Fibroblast of the aortic adventitia (primary cell): ENCODE measurements at places on chromosomes 1 and 21.

DNA sequence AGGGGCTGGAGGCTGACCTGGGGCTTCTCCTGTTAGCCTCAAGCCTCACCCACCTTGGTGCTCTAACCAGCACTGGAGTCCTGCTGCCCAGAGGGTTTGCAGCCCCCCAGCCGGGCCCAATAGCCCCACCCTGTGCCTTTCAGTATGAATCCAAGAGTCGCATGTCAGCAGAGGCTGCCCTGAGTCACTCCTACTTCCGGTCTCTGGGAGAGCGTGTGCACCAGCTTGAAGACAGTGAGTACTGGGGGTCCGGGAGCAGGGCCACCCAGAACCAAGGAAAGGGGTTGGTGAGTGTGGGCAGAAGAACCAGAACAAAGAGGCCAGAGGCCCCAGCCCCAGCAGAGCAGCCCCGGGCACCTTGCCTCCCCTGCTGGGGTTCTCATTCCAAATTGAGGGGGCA, 25.6 kb downstream of the CDK18 start:
- DNase-seq = no peak

DNA sequence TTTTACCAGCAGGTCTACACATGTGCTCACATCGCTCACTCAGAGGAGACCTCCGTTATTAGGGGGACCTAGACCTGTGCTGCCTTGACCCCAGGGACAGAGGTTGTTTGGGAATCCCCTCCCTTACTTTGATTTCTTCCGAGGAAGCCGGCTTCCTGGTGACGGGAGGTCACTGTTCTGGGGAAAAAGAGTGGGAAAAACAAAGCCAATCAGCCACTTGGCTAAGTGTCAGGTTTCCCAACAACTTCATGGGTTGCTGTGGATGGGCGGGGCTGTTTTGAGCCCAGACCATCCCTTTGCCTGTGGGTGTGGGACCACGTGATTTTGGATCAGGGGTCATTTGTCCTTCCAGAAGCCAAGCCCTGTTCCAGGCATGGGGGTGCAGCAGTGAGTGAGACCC, 7.1 kb upstream of the KCNAB2 start:
- no peak for DNase-seq

GRCh38 chr1:239682960-239683359, 296.6 kb downstream of the CHRM3 start:
- no peak for DNase-seq

GRCh38 chr1:64269558-64269884, 66.1 kb downstream of the UBE2U start:
- no peak for DNase-seq

DNA sequence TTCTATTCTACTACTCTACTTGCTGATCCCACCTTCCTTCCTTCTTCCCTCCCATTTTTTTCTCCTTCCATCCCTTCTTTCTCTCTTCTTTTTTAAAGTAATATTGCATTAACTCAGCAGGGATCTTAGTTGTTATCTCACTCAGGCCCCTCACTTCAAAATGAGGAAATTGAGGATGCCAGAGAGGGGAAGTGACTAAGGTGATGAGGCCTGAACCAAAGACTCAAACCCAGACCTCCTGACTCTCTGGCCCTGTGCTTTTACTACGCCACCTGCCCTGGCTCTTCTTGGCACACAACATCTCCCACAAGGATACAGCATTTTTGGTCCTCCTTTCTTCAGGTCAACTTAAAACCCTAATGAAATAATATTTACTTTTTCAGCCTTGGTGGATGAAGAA, 151.7 kb upstream of the ZNF648 start:
- no peak for DNase-seq

DNA sequence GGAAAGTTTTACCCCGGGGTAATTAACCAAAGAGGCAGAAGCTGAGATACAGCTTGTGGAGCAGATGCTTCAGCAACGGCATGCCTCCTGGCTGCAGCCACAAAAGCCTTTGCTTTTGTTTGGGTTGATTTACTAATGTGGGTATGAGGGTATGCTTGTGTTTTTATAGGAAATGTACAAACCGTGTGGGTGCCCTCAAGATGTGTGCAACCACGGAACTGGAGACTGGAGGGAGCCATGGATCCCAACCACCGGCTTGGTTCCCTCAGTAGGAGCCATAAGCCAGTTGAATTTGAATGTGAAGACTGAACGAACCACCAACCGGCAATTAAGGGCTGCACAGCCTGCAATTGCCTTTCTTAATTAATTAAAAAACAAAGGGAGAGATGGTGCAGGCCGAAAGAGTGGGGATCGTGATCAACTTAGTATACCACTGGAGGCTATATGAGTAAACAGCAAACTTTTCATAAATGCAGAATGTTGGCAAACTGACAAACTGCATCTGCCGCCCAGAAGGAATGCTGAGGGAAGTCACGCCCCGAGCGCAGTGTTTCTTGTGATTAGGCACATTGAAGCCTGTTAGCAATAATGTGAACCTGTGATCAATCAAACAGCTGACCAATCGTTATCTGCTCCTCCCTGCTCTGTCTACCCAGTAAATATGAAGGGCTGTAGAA, 104.1 kb downstream of the DISP1 start:
- no peak for DNase-seq

DNA sequence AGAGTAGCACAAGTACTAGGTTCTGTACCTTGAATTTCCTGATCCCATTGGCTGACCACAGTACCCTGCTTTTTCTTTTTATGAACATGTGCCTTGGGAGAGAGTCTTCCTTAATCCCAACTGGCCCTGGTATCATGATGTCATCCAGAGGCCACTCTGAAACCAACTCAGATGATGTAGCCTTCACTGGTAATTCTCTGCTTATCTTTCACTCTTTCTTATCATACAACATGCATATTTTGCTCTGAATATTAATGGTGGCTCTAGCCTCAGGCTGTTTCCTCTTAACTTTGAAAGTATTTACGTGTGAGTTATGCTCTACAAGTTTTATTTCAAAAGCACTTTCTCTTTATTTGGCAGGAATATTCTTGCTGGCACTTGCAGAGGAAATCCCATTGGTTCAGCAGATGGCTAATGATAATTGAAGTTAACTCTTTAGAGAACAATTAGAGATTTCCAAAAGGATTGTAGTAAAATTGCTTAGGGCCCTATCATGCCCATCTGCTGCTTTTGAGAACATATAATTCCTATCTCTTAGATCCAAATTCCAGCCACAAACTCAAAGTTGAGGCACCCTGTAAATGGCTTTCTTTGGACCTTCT, 86.1 kb downstream of the PTGER3 start:
- peak; percentile 24 for DNase-seq

GRCh38 chr1:231493421-231494185, 34.9 kb upstream of the TSNAX start:
- DNase-seq = peak; percentile 64

- DNase-seq = no peak
Measured at GRCh38 chr21:31778546-31778945, 46.6 kb upstream of the SCAF4 start.
